CD4-positive, alpha-beta T cell treated with Interleukin-15 for 4 hours (primary cell): ENCODE measurements at places on chromosomes 4 and X.

DNA sequence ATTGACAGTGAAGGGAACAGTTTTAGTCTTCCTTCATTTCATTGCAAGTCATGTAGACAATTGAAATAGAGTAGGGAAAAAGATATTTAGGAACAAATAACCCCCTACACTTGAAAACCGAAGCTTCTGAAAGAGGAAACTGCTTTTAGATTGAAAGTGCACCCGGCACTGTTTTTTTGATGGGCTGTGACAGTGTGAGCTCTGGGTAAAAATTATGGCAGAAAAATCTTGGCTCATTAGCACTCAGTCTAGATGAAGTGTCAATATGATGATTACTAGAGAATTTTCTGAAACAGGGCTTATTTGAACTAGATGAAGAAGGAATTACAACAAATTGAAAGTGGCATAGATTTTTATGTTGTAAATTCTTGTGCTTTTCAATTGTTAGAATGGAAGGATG is 1132.4 kb downstream of the RAPGEF2 start:
- DNase-seq, result no peak

- no peak for DNase-seq
Measured at GRCh38 chr4:73142995-73143547, 73.6 kb upstream of the COX18 start.

DNA sequence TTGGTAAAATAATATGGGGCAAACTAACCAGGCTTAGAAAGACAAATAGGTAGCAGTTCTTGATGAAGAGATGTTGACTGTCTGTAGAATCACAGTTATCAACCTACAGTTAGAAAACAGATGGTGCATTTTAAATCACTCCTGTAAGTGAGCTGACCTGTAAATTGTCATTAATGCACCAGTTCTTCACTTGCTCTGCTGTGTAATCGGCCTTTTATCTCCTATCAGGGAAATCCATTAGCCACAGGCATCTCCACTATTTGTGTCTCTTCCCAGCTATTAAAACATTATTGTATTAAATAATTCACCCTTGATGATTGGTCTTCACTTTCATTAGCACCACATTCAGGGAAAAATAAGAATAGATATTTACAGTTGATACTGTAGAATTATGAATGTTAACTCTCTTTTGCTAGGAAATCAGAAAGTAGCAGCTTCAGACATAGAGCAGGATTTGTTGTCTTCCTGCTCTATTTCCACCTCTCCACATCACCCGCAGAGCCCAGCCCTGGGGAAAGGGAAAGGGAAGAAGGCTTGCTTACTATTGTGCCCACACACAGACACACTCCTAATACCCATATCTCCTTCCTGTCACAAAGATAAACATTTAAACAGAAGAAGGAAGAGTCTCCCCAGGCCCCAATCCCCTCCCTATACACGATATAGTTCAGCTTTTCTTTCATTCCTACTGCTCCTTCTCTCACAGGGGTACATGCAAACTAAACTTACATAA is 97.1 kb downstream of the REELD1 start:
- DNase-seq, result no peak

DNA sequence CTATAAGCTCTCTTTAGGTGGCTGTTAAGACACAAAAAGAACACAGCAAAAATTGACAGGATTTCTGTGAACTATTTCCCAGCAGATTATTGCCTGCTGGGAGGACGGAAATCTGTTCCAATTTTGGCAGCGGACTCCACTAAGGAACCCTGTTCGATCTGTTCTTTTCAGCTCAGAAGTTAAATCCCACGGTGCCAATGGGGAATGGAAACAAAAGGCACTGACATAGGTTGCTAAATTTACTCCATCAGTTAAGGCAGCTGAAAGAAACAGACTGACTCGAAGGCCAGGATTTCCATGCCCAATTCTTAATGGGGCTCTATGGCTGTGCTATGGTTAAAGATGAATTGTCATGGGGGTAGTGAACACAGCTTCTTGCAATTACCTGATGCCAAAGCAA is 126.5 kb upstream of the HPGD start:
- no peak for DNase-seq

DNA sequence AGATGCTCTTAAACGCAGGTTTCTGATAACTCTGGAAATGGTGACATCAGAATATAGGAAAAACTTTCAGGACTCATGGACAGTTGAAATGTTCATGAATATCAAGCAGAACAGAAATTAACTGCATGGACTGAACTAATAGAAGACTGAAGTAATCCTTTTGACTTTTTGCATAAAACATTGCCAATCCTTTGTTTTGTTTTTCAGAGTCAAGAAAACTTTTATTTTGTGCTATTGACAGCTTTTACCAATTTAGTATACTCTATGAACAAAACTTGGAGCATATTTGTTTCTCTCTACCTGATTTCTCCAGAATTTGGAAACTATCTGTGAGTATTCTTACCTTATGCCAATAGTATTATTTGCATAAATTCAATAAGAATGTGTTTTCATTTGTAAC is 61.2 kb upstream of the HMX1 start:
- no peak for DNase-seq

DNA sequence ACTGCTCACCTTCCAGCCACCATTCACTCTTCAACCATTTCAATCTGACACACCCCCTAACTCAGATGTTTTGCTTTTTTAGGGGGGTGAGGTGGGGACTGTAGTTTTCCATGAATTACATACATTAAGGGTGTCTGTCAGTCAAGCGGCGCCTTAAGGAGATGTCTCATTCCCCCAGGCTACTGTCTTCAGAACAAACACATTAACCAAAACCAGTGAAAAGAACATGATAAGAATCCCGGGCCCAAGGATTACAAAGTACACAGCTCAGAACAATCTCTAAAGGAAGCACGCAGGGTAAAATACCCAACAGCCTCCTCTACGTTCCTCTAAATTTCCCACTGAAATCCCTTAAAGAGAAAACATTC is 62.5 kb upstream of the IRF2 start:
- peak; percentile 16 for DNase-seq

DNA sequence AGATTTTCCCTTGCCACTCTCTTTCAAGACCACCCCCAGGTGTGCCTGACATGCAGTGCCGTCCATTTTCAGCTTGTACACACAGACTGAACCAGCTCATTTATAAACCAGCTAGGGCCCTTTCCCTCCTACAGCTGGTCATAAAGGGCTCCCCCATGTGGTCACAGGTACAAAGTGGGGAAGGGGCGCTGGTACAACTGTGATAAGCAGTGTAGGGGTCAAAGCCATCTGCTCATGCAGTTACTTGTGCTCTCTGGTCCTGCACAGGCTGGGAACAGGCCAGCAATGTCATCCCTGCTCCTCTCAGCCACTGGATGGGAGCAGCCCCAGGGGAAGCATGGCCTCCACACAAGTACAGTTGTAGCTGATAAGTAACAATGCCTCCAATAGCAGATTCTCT is 20.6 kb downstream of the GABRQ start:
- DNase-seq, result no peak

DNA sequence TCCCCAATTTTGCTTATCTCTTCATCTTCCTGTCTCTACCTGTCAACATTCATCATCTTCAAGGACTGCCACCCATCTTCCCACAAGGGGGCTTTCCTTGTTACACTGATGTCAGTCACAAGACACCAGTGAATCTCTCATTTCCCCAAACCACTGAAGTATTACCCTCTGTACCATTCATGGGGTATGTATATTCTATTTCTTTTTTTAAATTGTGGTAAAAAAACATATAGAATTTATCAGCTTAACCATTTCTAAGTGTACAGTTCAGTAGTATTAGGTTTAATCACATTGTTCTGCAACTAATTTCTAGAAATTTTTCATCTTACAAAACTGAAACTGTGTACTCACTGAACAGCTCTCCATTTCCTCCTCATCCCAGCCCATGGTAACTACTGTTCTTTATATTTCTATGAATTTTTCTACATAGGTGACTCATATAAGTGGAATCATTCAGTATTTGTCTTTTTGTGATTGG is 98.6 kb downstream of the LARP7 start:
- no peak for DNase-seq

GRCh38 chrX:25858273-25858880 is 279.8 kb upstream of the MAGEB18 start:
- no peak for DNase-seq

- DNase-seq, result no peak
Measured at GRCh38 chr4:26803211-26803861, 57.3 kb upstream of the STIM2 start.

DNA sequence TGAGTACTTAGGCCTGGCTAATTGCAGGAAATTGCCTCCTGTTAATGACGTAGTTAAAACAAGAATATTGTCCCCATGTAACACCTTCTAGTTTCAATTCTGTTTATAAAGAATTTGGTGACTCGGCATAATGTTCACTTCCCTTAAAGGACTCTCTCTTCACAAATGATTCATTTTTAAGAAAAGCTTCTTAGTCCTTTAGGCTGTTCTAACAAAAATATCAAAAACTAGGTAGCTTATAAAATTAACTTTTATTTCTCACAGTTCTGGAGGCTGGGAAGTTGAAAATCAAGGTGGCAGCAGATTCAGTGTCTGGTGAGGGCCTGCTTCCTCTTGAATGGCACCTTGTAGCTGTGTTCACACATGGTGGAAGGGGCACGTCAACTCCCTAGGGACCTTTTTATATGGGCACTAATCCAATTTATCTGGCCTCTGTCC is 23.8 kb downstream of the COL25A1 start:
- no peak for DNase-seq

DNA sequence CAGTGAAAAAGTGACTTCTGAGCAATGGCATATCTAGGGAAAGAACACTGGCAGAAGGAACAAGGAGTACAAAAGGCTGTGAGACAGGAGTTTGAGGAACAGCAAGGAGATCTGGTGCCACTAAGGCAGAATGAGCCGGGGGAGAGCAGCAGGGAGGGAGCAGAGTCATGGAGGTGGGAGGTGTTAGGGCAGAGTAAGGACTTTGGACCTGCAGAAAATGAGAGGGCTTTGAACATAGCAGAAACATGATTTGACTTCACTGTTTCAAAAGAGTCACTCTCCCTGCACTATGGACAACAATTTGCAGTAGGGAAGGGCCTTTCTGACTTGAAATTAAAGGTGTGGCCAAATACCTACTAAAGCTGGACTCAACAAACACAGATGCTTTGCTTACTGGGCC is 356.2 kb downstream of the ADGRL3 start:
- no peak for DNase-seq

- no peak for DNase-seq
Measured at GRCh38 chr4:38113132-38113531, 152.9 kb downstream of the PTTG2 start.

GRCh38 chr4:128770807-128771206 is 38.7 kb upstream of the JADE1 start:
- DNase-seq, result no peak

DNA sequence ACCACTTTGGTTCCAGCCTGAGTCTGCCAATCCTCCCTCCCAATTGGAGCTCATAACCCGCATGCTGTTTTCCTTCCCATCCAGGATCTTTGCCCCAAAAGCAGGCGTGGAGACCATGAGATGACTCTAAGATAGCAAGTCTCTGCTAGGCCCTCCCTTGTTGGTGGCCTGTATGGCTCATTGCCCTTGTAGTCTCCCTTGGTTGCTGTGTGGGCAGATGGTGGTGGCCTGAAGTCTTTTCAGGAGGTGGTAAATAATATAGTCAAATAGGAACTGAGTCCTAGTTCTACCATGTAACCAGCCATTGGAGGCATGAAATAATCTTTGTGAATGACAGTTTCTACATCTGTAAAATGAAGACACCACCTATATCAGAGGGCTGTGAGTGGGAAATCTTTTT is 1.2 kb downstream of the ATP6AP1 start:
- no peak for DNase-seq

DNA sequence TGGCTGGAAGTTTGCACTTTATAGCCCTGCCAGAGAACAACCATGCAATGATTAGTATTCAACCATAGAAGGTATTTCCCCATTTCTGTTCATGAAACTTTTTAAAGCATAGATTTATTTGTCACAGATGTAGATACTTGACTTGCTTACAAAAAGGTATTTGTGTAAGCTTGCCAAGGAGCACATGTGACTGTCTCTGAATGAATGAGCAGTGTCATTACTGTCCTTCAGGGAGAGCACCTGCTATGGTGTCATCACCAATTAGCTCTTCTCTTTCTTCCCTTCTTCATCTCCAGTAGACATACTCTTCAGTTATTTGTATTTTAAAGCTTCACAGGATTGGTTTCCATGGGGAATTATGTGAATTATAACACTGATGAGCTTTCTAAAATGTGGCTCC is 1064.7 kb upstream of the GRIA3 start:
- no peak for DNase-seq

- no peak for DNase-seq
Measured at GRCh38 chr4:26337612-26338011, 16.8 kb downstream of the RBPJ start.

- no peak for DNase-seq
Measured at GRCh38 chr4:15451866-15452765, 17.6 kb upstream of the CC2D2A start.

DNA sequence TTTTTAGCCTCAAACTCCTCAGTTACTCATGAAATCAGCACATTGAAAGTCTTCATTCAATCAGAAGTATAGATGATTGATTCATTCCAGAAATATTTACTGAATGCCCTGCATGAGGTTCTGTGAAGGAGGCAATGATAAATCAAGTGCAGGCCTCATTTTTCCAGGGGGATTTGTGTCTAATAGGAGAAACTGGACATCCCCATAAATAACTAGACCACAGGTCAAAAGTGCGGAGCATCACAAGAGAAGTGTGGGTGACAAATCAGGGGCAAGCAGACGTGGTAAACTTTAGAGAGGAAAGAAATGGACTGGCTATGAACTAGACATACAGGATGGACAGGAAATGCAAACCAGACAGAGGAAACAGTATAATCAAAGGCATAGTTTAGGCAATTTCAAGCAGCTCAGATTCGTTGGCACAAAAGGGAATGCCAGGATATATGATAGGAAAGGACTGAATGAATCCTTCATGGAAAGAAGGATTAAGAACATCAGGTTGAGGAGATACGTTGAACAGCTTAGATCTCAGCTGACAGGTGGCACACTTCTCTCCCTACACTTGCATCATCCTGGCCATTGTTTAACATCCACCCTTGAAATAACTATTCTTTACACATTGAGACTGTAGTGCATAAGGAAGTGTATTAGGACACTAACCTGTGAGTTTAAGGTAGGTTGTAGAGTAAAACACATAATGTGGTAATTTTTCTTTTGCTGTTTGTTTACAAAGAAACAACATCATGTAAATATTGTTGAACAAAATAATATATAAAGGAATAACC is 69.6 kb upstream of the RASGEF1B start:
- DNase-seq, result no peak

DNA sequence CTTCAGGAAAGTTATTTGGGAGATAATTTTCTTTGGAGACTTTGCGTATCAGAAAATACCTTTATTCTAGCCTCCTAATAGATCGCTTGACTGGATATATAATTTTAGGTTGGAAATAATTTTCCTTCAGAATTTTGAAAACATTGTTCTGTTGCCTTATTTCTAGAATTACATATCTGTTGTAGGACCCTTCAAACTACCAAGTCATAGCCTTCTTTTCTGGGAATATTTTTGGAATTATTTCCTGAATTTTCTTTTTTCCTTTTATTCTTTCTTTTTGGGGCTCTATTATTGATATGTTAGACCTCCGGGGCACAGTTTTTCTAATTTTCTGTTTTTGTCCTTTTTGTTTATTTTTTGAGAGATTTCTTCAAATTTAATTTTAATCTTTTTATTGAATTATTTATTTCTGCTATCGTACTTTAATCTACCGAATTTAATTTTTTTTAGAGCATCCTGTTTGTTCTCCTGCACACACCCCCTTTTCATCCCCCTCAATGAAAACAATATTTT is 100.5 kb downstream of the KDM6A start:
- DNase-seq, result no peak
